ENCODE measurements at places on chromosomes 11 and 22.

- DNase-seq = no peak
Measured at GRCh38 chr22:45568213-45568612, 65.5 kb downstream of the FBLN1 start.

DNA sequence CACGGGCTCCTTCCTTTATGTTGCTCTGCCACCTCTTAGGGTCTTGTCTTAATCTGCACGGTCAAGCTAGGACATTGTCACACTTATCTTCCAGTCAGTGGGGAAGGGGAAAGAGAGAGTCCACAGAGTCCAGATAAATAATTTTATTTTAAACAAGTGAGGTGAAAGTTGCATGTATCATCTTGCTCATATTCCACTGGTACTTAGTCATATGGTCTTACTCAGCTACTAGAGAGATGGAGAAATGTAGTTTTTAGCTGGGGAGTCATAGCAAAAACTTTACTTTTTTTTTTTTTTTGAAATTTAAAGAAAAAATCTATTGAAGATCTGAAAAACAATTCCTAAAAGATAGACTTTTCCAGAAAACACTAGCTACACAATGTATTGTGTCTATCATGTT lies 29.0 kb downstream of the PDE3B start:
- DNase-seq = no peak

- no peak for DNase-seq
Measured at GRCh38 chr11:25180187-25180586, 683.3 kb downstream of the LUZP2 start.

GRCh38 chr11:123545726-123546270 lies 108.6 kb downstream of the SCN3B start:
- DNase-seq = peak; percentile 34

DNA sequence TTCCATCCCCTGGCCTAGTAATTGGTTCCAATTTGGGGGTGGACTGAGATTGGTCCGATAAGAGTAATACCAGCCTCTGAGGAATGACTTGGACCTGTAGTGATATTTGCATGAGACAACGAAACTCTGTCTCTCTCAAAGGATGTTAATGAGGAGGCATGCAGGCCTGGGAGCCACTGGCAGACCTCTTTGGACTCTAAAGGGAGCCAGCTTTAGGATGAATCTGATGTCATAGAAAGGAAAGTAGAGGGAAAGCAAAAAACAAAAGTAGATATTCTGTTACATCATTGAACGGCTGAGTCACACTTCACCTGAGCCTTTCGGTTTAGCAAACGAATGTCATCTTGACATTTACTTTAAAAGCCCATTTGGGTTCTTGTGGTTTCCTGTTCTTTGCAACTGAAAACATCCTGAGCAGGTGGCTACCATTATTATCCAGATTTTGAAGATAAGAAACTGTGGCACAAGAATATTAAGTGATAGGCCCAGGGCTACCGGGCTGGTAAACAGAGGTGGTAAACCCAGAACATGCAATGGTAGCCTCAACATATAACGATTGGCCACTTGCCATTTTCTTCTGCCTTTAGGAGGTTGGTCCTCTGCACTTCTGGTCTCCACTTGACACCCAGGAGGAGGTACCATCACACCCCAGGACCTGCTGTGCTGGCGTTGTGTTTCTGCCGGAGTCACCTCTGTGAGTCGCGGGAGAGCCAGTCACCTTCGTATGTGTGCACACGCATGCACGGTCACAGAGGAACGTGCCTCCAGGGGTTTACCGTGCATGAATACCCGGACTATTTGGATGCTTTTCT lies 42.7 kb downstream of the RTL6 start:
- no peak for DNase-seq

DNA sequence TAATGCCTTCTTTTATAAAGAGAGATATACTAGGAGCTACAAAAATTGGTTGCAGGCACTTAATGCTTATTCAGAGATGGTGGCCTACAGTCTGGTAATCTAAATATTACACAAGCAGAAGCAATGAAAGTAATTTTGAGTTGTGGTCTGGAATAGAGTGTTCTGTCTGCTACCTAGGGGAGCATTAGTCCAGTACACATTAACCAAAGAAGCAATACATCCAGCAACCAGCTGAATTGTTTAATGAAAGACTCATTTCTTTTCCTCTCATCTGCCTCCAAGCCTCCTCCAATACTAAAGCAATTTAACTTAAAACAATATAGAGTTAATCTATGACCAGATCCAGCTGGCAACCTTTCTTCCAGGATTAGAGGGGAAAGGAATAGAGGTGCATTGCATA lies 877.1 kb upstream of the CNTN5 start:
- no peak for DNase-seq

DNA sequence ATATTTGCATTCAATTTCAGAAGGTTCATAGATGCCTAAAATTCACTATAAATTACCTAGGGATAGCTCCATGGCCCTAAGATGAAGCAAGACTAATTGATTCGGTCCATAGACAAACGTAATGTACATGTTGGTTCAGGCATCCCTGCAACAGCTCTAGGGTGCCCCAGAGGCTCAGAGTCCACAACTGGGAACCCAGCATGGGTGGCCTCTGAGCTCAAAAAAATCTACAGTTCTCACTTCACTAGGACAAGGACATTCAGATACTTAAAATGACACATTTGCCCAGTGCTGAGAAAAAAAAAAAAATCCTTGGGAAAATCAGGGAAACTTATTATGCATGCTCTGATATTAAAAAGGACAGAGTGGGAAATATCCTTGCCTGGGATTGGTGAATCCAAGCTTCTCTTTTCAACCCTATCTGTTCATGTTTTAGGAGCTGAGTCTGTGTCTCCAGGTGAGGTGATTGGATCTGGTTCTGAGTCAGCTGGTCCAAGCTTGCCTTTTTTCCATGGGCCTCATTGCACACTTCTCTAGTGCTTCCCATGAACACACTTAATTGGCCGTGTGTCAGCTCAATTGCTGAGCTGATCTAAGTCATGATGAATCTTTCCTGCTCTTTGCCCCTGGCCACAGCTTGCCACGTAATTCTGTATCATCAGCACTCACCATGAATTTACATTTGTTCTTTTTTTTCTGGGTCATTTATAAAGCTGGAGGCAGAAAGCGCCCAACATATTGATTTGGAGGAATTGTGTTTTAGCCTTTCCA lies 116.3 kb upstream of the RCN1 start:
- DNase-seq = no peak

DNA sequence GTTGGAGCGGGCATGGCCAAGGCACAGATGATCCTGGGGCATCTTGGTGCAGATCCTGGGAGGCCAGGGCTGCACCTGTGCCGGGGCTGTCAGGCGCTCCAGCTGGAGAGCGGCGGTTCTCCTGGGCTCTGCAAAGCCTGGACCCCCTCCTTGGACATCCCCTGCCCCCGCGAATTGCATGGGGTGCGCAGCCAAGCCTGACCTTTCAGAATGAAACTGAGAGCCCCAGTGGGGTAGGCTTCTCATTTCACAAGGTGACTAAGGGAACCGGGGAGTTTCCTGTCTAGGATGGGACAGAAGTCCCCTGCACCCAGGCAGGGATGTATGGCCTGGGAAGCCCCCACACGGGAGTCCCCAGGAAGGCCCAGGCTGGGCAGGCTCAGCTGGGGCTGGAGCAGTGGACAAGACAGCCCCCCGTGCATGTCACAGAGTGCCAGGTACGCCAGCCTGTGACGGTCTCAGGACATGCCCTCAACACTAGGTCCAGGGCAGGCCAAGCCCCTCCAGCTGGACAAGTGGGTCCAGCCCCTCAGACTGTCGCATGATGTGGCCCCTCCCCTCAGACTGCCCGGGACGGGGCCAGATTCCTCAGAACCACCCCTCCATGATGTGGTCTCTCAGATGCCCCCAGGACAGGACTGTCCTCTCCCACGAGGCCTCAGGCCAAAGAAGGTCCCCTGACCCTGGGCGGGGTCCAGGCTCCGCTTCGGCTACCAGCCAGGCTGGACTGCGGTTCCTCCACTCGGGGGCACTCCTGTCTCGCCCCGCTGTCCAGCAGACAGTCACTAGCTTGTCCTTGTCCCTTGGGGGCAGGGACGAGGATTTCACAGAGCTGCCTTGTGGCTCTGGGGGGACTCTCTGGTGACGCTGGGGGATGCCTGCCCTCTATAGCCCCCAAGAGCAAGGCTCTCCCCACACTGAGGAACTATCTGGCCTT lies 2.3 kb downstream of the LSP1 start:
- DNase-seq = no peak

GRCh38 chr22:38051900-38052862 lies 5.0 kb upstream of the PICK1 start:
- DNase-seq = peak; percentile 90

DNA sequence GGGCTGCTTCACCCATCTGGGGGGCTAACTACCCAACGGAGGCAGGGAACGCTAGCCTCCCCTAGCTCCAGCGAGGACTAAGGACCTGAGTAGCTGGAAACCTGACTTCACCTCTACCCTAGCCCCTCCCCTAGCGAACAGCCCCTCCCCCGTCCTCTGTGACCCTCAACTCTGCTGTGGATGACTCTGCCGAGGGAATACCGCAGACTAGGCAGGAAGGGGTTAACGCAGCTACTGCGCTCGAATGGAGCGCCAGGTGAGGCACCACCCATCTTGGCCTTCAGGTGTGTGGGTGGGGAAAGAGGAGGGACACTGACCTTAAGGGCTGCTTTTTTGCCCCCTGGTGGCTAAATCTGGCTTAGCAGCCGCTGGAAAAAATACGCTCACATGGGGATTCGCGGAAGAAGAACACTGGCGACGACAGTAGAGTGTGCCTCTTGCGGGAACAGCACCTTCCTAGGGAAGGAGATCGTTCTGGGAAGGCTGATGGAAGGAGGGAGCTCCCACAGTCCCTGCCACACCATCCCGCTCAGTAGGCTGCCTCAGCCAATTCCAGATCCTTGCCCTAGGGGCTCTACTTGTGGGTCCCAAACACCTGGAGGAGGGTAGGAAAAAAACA lies 4.5 kb upstream of the BCL9L start:
- peak; percentile 78 for DNase-seq

- DNase-seq = no peak
Measured at GRCh38 chr11:3206922-3207204, 11.8 kb downstream of the MRGPRG start.

DNA sequence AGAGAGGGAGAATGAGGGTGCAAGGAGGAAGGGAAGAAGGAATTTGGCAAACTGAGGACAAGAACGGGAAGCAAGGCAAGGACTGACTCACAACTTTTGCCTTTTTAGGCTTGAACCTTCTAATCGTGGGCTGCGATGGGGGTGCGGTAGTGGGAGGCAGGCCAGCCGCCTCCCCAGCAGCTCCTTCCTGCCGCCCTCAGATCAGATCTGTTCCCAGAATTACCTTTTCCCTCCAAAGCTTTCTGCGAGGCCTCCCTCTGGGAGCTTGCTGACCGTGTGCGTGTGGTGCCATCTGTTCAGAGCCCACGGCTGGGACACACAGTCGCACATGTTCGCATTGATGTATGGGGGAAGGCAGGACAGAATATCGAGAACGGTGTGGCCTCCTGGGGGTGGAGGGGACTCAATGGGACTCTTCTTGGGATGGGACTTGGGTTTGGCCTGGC lies 86.9 kb upstream of the PARVA start:
- no peak for DNase-seq

- DNase-seq = peak; percentile 99
Measured at GRCh38 chr11:1863352-1864216, 10.7 kb downstream of the LSP1 start.

DNA sequence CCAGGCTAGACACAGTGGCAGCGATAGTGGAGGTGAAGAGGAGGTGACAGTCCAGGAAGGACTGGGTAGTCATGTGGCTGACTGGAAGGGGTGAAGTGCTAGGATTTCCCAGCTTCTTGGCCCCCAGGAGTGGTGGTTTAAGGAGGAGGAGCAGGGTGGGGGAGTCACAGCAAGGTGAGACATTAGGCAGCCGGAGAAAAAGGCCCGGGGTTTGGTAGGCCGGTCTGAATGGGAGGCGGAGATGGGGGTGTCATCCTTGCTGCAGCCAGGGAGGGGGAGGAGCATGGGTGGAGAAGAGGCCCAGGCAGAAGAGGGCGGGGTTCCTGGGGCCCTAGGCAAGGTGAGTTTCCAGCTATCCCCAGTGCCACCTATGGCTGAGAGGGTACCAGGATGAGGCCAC lies 6.1 kb downstream of the SIPA1 start:
- no peak for DNase-seq

- DNase-seq = no peak
Measured at GRCh38 chr22:32310777-32311176, 46.9 kb upstream of the RFPL3 start.

GRCh38 chr11:70501933-70502540 lies 103.7 kb downstream of the CTTN start:
- no peak for DNase-seq

DNA sequence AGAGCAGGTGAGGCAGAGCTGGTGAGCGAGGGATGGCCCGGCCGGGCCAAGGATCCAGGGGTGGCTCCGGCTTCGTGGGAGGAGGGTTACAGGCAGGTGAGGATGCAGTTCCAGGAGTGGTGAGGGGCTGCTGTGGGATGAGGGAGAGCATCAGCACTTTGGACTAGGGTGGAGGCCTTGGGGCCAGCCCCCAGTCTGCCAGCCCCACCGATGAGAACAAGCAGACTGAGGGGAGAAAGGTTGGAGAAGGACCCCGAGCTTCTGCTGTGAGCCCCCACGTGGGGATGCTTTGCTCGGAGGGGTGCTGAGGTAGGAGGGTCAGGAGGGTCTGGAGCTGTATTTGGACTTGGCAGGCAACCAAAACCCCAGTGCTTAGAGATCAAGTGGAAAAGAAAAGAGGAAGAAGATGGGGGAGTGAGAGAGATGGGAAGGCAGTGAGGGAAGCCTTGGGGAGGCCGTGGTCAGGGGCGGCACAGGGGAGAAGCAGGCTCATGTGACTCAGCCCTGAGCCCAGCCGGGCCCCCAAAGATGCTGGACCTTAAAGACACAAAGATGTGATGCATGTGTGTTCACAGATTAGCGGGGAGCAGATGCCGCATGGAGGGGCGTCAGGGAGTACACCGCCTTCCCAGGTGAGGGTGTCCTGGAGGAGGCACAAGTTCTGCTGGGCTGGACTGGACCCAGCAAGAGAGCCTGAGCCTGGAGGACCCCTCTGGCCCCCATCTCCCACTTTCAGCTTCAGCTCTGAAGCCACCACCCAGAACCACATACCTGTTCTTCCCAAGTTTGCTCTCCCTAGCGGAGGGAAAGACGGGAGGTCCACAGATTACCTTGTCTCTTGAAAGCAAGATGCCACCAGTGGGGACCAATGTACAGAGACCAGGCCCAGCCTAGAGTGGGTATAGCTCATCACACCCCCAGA lies 91.3 kb downstream of the CDKN1C start:
- DNase-seq = no peak

DNA sequence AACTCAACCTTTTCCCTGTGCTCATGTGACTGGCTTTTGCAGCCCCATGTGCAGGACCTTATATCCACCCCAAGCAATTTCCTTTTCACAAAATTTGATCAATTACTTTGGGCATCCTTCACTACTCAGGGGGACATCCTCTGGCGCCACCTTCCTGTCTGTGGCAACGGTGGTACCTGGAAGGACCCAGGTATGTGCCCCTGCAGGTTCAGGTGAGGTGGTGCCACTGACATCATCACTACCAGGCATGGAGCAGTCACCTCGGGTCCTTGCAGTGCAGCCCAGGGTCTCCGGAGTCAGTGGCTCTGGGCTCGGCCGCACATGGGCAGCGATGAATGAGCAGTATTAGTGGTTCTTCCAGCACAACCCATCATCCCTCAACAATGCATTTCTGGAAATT lies 37.7 kb upstream of the B3GAT1 start:
- DNase-seq = no peak

- no peak for DNase-seq
Measured at GRCh38 chr11:117605331-117605730, 191.7 kb downstream of the DSCAML1 start.

All from hepatic stellate cell (primary cell).